ENCODE measurements at places on chromosomes 11 and 22. TPM values are rescaled to one million over a fixed set of nuclear protein-coding genes. Genes with fewer than 3 reads are reported as not detected.
A peak's percentile ranks its signal among the peaks of the same experiment; 100 is the strongest.

GRCh38 chr11:99973993-99974392 lies 713.1 kb upstream of the ARHGAP42 start:
- no peak for DNase-seq

- no peak for DNase-seq
Observed at GRCh38 chr11:109208121-109208520, 213.9 kb upstream of the C11orf87 start.

DNA sequence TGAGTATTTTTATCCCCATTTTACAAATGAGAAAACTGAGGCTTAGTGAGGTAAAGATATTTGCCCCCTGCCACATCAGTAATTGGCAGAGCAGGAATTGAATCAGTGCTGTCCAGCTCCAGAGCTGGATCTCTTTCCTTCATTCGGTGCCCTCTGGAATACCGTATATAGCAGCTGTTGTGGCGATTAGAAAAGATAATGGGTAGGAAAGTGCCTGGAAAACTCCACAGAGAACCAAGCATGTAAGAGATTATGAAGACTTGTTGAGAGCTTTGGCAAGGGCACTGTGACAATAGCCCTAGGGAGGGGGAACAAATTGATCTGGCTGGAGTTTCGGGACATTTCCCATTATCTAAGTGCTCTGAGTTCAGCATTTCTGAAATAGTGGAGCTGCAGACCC lies 82.5 kb upstream of the TEAD1 start:
- DNase-seq: no peak

GRCh38 chr11:46918083-46918787 lies at the start of gene LRP4:
Gene LRP4 (minus strand): TSS chr11:46918550. CDS start chr11:46918379, 171 bp downstream.
- peak; percentile 68 for DNase-seq

DNA sequence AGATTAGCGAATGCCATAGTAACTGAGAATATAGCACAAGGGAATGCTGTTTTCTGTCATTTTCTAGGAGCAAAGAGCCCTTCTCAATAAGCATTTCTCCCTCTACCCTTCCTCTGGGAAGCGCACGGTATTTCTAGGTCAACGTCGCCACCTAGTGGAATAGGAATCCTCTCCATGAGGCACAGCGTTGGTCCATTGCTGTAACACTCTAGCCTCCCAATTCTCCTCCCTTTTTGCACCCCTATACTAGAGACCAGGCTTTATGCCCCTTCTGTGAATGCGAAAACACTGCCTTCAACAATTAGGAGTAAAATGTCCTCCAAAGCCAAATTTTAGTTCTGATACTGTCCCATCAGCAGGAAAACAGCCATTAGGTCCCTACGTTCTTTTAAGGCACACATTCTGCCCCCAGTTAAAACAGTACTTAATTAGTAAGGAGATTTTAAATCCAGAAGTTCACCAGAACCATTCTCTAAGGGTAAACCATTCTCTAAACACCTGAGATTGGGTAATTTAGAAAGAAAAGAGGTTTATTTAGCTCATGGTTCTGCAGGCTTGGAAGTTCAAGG lies 12.8 kb upstream of the HYLS1 start:
- DNase-seq: peak; percentile 69

The PKDREJ gene
- not detected for total RNA-seq

The FAM181B gene
- 0.99 TPM for total RNA-seq

GRCh38 chr22:23709107-23709506 lies 18.3 kb downstream of the RGL4 start:
- no peak for DNase-seq

- DNase-seq: no peak
Observed at GRCh38 chr11:128508770-128509510, 78.4 kb downstream of the ETS1 start.

The H19 gene
- 67.6 TPM for total RNA-seq

GRCh38 chr22:44364751-44365130 lies 52.0 kb upstream of the SHISAL1 start:
- peak; percentile 62 for DNase-seq

- no peak for DNase-seq
Observed at GRCh38 chr11:97136067-97136466, 746.3 kb downstream of the JRKL start.

DNA sequence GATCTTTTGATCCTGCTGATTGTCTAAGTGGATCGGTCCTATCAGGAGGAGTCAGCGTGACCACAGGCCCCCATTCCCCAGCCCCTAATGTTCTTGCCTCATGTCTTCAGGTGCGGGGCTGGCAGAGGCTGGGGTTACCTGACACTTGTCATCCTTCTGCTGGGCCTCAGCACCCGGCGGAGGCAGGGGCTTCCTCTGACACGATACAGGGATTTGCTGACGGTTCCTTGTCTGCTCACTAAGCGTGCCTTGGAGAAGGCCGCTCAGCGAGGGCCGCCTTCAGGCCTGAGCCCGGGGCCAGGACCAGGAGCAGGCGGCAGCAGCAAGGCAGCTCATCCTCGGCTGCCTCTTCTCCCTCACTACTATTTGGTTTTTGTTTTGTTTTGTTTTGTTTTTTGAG lies 45.7 kb upstream of the KCNQ1OT1 start:
- DNase-seq: peak; percentile 54

DNA sequence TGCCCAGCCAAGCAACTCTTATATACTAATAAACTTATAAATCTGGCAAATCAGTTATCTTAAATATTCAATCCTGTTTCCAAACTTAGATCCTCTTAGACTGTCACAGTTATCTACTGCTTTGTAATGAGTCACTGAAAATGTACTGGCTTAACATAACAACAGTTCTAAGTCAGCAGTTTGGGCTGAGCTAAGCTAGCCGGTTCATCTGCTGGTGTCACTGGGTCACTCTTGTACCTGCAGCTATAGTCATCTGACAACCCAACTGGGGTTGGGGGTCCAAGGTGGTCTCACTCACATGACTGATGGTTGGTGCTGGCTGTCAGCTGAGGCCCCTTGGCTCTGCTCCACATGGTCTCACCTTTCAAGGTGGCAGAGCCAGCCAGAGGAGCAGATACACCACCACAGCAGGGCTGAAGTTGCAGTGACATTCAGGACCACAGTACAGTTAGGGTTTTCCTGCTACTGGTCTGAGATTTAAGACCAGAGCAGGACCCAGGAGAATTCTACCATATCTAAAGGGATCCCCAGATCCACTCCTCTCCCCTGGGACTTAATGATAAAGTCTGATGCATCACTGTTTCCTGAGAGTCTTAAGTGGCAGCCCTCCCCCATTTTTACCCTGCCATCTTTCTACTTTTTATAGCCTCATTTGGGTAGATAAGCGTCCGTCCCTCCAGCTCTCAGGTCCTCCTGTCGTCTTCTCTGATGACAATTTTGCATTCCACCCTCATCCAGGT lies 7.9 kb upstream of the MACROD1 start:
- DNase-seq: no peak

GRCh38 chr11:64048042-64048854 lies 12.5 kb downstream of the FLRT1 start:
- peak; percentile 84 for DNase-seq

The SCYL1 gene
- total RNA-seq: 69.4 TPM

DNA sequence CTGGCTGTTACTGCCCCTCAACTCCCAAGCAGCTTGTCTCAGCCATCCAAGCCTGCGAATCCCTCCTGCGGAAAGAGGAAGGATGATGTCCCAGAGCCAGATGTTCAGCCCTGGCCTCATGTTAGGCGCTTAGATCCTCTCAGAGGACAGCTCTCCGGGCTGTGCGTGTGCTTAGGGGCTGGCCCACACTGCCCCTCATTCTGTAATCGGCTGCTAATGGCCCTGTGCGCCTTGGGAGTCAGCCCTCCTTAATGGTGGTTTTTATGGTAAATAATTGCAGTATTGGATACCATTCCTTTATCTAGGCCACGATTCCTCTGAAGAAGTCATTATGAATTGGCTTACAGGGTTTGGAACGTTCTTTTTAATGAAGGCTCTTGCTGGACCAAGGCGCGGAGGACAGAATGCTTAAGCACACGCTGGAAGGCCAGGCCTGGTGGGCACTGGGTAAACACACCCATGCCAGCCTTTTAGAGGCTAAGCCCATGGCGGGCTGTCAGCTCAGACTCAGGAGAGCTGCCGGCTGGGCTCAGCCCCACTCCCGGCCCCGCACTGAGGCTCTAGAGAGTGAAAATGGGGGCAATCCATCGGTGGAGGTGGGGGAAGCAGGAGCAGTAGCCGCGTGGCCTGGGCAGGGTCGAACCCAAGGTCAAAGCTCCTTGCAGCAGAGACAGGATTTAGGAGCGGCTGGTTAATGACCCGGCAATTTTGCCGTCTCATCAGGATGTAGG lies 1157.5 kb downstream of the BRD1 start:
- DNase-seq: no peak

DNA sequence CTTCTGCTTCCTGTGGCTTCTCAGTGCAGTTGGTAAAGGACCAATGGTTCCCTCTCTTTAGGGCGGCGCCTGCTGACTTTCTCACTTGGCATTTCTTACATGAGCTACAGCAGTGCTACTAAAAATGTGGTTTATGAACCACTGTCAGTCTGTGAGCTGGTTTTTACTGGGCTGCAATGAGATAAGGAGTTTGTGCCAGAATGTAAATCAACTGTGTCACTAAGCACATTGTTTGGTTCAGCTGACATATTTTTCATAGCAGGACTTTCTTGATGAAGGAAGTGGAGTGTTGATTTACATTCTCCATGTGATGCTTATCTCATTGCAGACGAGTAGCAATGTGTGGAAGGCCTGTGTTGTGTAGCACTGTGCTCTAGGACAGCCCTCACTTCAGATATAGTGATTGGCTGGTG lies 463.3 kb downstream of the SOX6 start:
- DNase-seq: no peak

GRCh38 chr11:9046481-9046880 lies 42.7 kb upstream of the NRIP3 start:
- DNase-seq: peak; percentile 80

DNA sequence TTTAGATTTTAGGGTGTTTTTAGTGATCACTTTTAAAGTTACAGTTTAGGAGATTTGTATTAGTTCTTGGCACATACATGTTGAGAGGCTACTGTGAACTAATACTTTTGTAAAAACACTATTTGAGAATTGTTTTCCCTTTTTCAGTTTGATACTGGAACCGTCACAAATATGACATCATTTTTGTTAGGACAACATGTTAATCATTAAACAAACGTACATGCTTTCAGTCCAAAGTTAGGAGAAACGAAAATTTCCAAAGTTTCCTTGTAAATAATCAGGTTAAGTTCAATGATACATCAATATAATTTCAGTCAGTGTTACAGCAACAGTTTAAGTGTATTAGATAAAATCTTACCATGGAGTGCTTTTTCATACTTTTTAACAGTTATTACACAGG lies 53.1 kb downstream of the SPECC1L start:
- no peak for DNase-seq

DNA sequence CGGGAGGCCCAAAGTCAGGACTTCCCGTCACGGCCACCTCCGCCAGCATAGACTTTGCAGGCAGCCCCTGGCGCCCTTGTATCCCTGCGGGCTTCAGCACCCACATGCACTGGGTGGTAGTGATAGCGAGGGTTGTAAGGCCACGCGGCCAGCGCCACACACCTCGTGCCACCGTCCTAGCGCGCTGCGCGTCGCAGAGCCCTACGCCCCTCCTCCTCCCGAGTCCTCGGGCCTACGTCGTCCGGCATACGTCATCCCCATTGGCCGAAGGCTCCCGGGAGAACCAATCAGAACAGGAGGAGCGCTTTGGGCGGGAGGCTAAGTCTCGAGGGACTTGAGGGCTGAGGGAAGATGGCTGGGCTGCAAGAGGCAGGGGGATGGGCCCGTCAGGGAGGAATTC lies 1.3 kb upstream of the BTBD18 start:
- DNase-seq: no peak

GRCh38 chr11:114610984-114611944 lies 15.7 kb upstream of the NXPE4 start:
- DNase-seq: no peak

- DNase-seq: no peak
Observed at GRCh38 chr11:58641803-58642581, 19.5 kb downstream of the CNTF start.

DNA sequence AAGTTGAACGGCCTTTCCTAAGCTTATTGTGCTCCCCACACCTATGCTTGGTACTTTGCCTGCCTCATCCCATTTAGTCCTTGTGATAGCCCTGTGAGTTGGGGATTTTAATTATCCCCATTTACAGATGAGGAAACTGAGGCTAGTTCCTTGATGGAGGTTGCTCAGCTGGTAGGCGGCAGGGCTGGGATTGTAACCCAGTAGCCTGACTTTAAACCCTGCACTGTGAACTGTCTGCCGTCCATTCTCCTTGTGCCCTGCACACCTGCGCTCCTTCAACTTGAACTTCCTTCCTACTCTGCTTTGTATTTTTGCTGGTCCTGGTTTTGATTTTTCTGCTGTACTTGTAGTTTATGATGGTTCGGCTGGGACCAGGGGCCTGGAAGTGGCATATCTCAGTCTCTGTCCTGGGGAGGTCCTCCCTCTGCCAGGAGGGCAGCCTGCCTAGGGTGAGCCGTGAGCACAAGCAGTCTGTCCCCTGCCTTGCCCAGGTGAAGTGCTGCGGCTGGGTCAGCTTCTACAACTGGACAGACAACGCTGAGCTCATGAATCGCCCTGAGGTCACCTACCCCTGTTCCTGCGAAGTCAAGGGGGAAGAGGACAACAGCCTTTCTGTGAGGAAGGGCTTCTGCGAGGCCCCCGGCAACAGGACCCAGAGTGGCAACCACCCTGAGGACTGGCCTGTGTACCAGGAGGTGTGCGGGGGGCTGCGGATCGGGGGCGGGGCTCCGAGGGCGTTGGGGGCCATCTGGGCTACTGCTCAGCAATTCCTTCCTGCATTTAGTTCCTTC lies 52.4 kb downstream of the CD82 start:
- DNase-seq: peak; percentile 55

DNA sequence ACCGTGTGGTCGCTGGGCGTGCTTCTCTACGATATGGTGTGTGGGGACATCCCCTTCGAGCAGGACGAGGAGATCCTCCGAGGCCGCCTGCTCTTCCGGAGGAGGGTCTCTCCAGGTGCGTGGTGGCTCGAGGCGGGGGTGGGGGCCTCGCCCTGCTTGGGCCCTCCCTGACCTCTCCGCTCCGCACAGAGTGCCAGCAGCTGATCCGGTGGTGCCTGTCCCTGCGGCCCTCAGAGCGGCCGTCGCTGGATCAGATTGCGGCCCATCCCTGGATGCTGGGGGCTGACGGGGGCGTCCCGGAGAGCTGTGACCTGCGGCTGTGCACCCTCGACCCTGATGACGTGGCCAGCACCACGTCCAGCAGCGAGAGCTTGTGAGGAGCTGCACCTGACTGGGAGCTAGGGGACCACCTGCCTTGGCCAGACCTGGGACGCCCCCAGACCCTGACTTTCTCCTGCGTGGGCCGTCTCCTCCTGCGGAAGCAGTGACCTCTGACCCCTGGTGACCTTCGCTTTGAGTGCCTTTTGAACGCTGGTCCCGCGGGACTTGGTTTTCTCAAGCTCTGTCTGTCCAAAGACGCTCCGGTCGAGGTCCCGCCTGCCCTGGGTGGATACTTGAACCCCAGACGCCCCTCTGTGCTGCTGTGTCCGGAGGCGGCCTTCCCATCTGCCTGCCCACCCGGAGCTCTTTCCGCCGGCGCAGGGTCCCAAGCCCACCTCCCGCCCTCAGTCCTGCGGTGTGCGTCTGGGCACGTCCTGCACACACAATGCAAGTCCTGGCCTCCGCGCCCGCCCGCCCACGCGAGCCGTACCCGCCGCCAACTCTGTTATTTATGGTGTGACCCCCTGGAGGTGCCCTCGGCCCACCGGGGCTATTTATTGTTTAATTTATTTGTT lies 2.4 kb downstream of the PIM3 start:
- peak; percentile 80 for DNase-seq

GRCh38 chr22:49735901-49736421 lies 91.7 kb downstream of the BRD1 start:
- DNase-seq: no peak

GRCh38 chr11:69104212-69104855 lies 51.4 kb upstream of the SMIM38 start:
- no peak for DNase-seq

All from sigmoid colon (tissue), 7 donors.